ENCODE measurements at places on chromosomes 7 and 10.

- no peak for DNase-seq
Observed at GRCh38 chr10:108055506-108055905, 891.0 kb upstream of the SORCS1 start.

DNA sequence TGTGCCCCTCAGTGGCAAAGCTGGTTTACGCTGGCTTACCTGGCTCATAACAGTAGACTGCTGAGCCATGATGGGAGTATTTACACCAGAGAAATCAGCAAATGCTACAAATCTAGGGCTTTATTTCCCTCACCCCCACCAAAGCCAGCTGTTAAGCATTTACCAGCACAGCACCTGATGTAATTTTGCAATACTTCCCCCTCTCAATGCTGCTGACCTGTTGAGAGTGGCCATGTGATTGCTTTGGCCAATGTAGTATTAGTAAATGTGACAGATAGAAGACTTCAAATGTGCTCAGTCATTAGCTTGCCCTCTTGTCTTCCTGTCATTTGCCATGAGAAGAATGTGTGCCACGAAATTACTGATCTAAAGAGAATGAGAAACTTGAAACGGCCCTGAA, 46.6 kb downstream of the HERPUD2 start:
- DNase-seq, result no peak

DNA sequence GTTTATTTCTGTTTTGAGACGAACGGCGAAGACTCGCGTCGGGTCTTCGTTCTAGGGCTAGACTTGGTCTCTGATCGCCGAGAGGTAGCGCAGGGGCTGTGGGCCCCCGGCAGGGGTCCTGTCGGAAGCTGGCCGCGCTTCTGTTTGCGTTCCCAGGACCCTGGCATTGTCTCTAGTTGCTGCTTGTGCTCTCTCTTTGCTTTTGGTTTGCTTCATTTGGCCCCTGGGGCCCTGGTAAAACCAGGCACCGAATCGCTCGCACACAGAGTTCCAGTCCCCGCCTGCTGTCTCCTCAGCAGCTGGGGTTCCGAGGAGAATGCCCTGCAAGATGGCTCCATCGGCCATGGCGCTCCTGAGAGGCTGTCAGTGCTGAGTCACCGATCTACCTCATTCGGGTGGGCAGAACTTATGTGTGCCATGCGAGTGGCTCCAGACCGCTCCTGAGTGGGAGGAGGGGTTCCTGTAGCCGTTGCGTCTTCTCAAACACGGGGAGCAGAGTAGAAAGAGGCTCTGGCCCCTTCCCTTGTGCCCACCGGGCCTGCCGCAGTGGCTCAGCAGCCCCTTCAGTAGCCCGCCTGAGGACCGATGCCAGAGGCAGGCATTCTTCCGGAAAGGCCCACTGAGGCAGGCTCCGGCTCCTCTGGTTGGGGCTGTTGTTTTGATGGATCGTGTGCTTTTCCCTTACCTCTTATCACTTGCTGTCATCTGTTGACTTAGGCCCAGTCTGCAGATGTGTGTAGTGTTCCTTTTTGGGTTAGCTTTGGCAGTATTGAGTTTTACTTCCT, 826 bp downstream of the CHPF2 start:
- DNase-seq, result no peak

GRCh38 chr10:101290881-101291280, 61.6 kb upstream of the LBX1 start:
- DNase-seq, result no peak

GRCh38 chr10:77457266-77457665, 180.3 kb downstream of the KCNMA1 start:
- no peak for DNase-seq

GRCh38 chr10:32005050-32005449, 51.2 kb downstream of the KIF5B start:
- peak; percentile 21 for DNase-seq

DNA sequence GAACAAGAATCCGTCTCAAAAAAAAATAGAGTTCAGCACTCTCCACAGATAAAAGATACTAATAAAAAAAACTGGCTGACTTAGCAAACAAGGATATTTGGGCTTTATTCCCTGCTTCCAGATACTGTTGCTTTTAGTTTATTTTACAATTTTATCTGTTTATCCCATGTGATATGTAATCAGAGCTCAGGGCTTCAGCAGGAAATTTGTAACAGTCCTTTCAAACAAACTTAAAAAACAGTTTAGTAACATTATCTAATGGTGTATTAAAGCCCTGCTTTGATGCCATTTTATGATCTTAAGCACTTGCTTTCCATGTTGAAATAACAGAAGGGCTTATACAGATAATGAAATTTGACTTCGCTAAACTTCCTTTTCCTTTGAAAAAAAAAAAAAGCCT, 28.1 kb downstream of the DCLRE1A start:
- DNase-seq, result no peak

GRCh38 chr7:17907014-17907413, 33.3 kb downstream of the SNX13 start:
- no peak for DNase-seq

DNA sequence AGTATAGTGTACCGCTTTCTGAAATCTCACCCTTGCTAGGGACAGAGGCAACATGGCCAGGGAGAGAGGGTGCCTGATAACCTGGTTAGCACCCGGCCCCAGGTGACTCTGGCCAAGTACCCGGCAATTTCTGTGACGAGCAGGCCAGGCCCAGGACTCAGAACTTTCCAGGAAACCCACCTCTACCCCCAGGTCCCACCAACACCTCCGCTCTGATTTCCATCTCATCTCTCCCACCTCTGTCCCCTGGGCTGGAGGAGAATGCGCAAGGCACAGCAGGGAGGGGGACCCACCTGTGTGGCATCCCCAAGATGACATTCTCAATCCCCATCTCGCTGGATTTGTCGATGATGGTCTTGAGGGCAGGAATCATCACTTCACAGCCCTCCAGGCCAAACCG, 11.6 kb downstream of the OGDHL start:
- DNase-seq, result no peak

DNA sequence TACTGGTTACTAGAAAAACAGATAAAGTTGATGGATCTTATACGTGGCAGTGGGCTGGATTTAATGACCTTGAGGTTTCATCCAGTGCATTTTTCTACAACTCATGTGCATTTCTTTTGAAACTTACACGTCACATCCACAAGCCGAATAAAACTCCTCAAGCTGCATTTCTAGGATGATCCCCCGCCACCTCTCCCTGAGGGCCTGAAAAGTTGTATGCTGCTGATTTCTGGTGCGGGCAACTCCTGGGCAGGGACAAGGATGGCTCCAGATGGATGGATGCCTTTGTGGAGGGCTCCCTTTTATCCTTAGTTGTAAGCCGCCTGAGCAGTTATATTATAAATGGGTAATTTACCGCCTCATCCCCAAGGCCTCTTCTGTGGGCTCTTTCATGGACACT, 1091.1 kb downstream of the LRMDA start:
- DNase-seq, result no peak

- no peak for DNase-seq
Observed at GRCh38 chr7:114953724-114954123, 31.8 kb downstream of the MDFIC start.

DNA sequence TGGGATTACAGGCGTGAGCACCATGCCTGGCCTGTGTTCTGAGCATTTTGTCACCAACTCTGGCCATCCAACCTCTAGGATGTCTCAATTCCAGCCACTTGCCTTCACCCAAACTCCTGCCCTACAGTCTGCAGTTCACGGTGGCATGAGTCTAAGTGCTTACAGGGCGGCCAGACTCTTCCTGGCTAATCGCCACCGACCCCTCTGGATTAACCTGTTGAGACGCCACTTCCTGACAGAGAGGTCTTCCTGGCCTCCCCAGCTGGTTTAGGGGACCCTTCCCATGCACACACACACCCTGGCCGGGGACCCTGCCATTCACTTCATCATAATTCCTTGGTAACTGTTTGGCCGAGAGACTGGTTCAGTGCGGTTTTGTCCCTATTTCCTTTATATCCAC, 211.5 kb upstream of the SH2B2 start:
- DNase-seq, result no peak

DNA sequence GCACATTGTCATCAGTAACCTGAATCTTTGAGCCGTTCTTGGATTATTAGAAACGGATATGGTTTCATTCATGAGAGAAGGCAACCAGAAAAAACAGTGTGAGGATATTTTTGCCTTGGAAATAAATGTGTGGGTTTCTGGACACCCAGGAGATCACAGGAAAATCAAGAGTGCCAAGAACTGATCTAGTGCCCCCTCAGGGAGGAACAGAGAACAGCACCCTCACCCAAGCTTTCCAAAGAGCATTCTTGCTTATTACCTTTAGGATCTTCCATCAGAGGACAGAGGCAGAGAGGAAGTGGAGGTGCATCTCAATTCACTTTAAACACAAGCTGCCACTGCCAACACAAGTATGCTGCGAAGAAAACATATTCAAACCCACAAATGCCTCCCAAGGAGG, 851.5 kb upstream of the COBL start:
- no peak for DNase-seq

DNA sequence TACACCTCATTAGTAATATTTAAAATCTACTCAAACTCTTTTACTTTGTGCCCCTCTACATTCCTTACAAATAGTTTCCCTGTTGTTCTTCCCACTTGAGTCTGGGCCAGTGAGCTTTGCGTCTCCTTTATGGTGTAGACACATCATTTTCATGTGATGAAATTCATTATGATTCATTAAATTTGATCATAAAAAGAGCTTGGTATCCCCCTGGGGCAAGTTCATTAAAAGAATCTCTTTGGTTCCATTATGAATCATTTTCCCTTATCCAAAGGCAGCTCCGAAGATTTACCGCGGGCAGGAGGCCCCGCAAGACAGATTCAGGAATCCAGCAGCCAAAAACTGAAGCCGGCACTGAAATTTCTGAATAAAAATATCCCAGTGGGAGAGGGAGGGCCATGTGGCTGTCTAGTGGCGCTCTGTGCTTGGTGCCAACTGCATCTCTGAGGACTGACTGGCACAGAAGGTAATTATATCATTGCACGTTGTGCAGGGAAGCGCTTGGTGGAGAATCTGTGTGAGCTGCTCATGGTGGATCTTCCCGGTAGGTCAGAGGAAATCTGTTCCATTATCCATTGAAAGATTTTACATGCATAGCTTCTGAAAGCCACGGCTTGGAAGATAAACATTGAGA, 151.4 kb upstream of the PITRM1 start:
- no peak for DNase-seq

GRCh38 chr7:140310337-140311002, 87.9 kb downstream of the SLC37A3 start:
- no peak for DNase-seq

- no peak for DNase-seq
Observed at GRCh38 chr10:75910032-75910431, 478.6 kb downstream of the LRMDA start.

DNA sequence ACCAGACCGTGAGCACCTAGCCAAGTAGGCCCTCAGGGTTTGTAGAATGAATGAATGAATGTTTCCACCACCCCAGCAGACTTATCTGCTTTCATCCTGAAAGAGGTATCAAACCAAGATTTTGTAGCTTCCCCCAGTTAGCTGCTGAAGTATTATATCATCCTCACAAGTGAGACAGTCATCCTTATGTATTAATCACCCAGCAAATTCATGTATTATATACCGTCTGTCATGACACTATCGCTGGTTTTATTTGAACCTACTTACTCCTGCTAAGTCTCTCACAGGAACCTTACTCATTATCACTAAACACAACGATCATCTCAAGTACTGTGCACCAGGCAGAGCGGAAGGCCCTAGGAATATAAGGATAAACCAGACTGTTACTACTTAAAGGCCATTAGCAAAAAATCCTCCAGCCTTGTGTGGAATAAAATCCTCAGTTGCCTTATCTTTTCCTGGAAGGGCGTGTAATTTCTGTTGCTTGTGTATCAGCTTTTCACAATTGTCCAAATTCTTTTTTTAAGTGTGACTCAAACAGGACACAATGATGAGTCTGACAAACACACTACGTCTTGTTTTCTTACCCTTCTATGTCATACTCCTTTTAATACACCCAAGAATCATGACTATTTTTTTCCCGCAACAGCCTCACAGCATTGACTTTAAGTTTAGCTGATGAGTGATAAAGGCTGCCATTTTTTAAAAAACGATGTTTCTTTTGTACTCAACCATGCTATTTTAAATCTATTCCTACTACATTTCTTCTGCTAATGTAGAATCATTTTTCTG, 176.1 kb upstream of the KLF14 start:
- DNase-seq, result no peak

Measured in memory B cell (primary cell).